A549 treated with CpdA at 1 μM for 4 hours (cell line): ENCODE measurements at places on chromosomes 3 and 15. TPM values are rescaled to one million over a fixed set of nuclear protein-coding genes. Genes with fewer than 3 reads are reported as not detected.

Gene GCSAM
- not detected in 5 replicates for total RNA-seq

Gene PFN2
- total RNA-seq: 130 to 176 TPM (median 151 TPM) in 5 replicates

Gene ACTRT3
- 2.6 to 3.1 TPM (median 2.8 TPM) in 5 replicates for total RNA-seq

Gene LRTM1
- total RNA-seq: not detected in 5 replicates

Gene SPTBN5
- 0.09 to 0.29 TPM (median 0.23 TPM) in 5 replicates for total RNA-seq

Gene ARPP21
- total RNA-seq: 0.03 to 0.06 TPM in 2 of 5 replicates, not detected in the others

Gene GADL1
- not detected in 5 replicates for total RNA-seq

Gene HOMER2
- total RNA-seq: 11.5 to 13.1 TPM (median 12.7 TPM) in 5 replicates

Gene CEP19
- 3.1 to 3.6 TPM (median 3.4 TPM) in 5 replicates for total RNA-seq

Gene C3orf70
- 0.02 TPM in 1 of 5 replicates, not detected in the others for total RNA-seq

Gene HCLS1
- 0.07 to 0.45 TPM (median 0.13 TPM) in 5 replicates for total RNA-seq

Gene CLDN18
- total RNA-seq: not detected in 5 replicates

Gene PIAS1
- 14.8 to 20.7 TPM (median 19.1 TPM) in 5 replicates for total RNA-seq

Gene FOXB1
- total RNA-seq: not detected in 5 replicates

Gene CSTA
- total RNA-seq: 0.73 to 1.7 TPM (median 1.1 TPM) in 5 replicates

Gene FES
- total RNA-seq: 0.74 to 1.0 TPM (median 0.86 TPM) in 5 replicates

Gene ACTC1
- total RNA-seq: 0.22 to 0.63 TPM (median 0.37 TPM) in 5 replicates

Gene SLCO3A1
- total RNA-seq: 20.3 to 29.3 TPM (median 27.8 TPM) in 5 replicates

Gene SLC28A2
- not detected in 5 replicates for total RNA-seq

Gene NFKBIZ
- 5.1 to 8.1 TPM (median 6.8 TPM) in 5 replicates for total RNA-seq

Gene PDZRN3
- not detected in 5 replicates for total RNA-seq

Gene PLIN1
- total RNA-seq: 0.06 to 0.11 TPM (median 0.08 TPM) in 3 of 5 replicates, not detected in the others

Gene CYP11A1
- total RNA-seq: not detected in 5 replicates

Gene SLC24A5
- not detected in 5 replicates for total RNA-seq

Gene ATP8B4
- total RNA-seq: 0.67 to 1.5 TPM (median 0.84 TPM) in 5 replicates

Gene CPNE9
- total RNA-seq: 0.13 to 0.41 TPM (median 0.23 TPM) in 4 of 5 replicates, not detected in the other

Gene EFCAB12
- total RNA-seq: 0.47 to 0.87 TPM (median 0.60 TPM) in 5 replicates

Gene A4GNT
- not detected in 5 replicates for total RNA-seq

Gene SPATA12
- total RNA-seq: 0.44 to 0.59 TPM (median 0.47 TPM) in 5 replicates

Gene CCR3
- not detected in 5 replicates for total RNA-seq

Gene EPHB3
- 0.31 to 0.80 TPM (median 0.38 TPM) in 5 replicates for total RNA-seq

Gene ISG20
- 41.7 to 47.3 TPM (median 46.1 TPM) in 5 replicates for total RNA-seq

Gene FBLN2
- total RNA-seq: 1.6 to 3.3 TPM (median 2.4 TPM) in 5 replicates

Gene CFAP44
- total RNA-seq: 1.7 to 2.5 TPM (median 2.2 TPM) in 5 replicates

Gene BCL2A1
- total RNA-seq: 16.8 to 25.4 TPM (median 19.7 TPM) in 5 replicates

Gene PPP2R3A
- total RNA-seq: 2.3 to 3.8 TPM (median 2.9 TPM) in 5 replicates

Gene NR2E3
- total RNA-seq: 0.17 to 0.38 TPM (median 0.21 TPM) in 4 of 5 replicates, not detected in the other

Gene RNU5B-1
- total RNA-seq: not detected in 5 replicates

Gene C3orf49
- total RNA-seq: not detected in 5 replicates

Gene RFTN1
- 3.2 to 4.0 TPM (median 3.7 TPM) in 5 replicates for total RNA-seq

Gene ADAMTS9
- total RNA-seq: 0.49 to 0.90 TPM (median 0.70 TPM) in 5 replicates

Gene FETUB
- 0.05 to 0.13 TPM in 2 of 5 replicates, not detected in the others for total RNA-seq
